PC-3 (cell line): ENCODE measurements at places on chromosomes 12 and 14. TPM values are rescaled to one million over a fixed set of nuclear protein-coding genes. Genes with fewer than 3 reads are reported as not detected.
A peak's percentile ranks its signal among the peaks of the same experiment; 100 is the strongest.

DNA sequence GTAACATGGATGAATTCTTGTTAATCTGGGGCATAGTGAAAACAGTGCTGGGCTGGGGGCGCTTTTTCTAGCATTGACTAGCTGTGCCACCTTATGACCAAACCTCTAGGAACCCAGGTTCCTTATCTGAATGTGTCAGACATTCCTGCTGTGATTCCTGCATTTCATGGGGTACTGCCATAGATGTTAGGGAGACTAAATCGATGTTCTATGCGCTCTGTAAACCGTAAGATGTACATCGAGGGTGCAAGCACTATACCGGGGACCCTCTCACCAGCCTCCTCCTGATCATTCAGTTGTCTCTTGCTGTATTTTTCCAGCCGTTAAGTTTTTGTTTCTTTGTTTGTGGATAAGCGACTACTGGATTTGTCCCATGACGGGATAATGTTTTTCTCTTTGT is 170.9 kb upstream of the PARP11 start:
- no peak for DNase-seq
- H3K36me3 ChIP-seq, result no peaks in the 10 kb centered on the region
- H3K27me3 ChIP-seq, result peaks cover 63% of the 10 kb centered on the region
- no peaks in the 10 kb centered on the region for H3K4me1 ChIP-seq
- H3K4me3 ChIP-seq, result no peak overlapping the region

PZP gene
- not detected in 2 replicates for total RNA-seq

DNA sequence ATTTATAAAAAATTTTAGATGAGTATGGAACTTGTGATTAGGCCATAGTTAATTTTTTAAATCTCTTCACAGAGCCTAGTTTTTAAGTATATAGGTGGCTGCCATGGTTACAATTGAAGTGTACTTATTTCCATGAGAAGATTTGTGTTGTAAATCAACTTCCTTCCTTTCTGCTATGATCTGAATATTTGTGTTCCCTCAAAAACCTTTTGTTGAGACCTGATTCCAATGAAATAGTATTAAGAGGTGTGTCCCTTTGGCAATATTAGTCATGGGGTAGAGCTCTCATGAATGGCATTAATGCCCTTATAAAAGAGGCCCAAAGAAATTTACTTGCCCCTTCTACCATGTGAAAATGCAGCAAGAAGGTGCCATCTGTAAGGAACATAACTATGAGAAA is 28.8 kb downstream of the ETNK1 start:
- peaks cover 7% of the 10 kb centered on the region; the same call in 1 of the 2 replicates for H3K36me3 ChIP-seq
- no peak overlapping the region for H3K4me3 ChIP-seq
- H3K4me1 ChIP-seq, result peaks cover 23% of the 10 kb centered on the region
- DNase-seq, result peak; percentile 48

- H3K27me3 ChIP-seq, result no peaks in the 10 kb centered on the region
- no peak for DNase-seq
- no peaks in the 10 kb centered on the region for H3K36me3 ChIP-seq
- no peak overlapping the region for H3K4me3 ChIP-seq
Measured at GRCh38 chr14:23513818-23514643, 37.5 kb downstream of the ZFHX2 start.

- H3K27ac ChIP-seq, result peak overlapping the region; percentile 32
- H3K4me1 ChIP-seq, result peaks cover 26% of the 10 kb centered on the region
- no peaks in the 10 kb centered on the region for H3K36me3 ChIP-seq
- DNase-seq, result peak; percentile 59
- no peaks in the 10 kb centered on the region for H3K27me3 ChIP-seq
Measured at GRCh38 chr14:26332966-26333365, 264.9 kb downstream of the NOVA1 start.
